ENCODE measurements at places on chromosomes 6 and 20.

DNA sequence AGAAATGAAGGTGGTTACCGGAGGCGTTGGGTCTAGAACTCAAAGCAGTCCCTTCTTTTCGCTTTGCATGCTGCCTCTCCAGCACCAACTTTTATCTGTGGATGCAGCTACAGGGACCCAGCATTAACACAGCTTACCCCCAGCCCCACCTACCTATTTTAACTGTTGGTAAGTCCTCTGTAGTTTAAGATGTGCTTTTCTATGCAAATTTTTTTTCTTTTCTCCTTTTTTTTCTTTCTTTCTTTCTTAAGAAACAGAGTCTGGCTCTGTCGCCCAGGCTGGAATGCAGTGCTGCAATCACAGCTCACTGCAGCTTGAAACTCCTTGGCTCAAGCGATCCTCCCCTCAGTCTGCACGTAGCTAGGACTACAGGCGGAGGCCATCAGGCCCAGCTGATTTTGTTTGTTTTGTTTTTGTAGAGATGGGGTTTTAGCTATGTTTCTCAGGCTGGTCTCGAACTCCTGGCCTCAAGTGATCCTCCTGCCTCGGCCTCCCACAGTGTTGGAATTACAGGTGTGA, 6.5 kb upstream of the USP45 start:
- DNase-seq: no peak

GRCh38 chr20:47067776-47068175, 173.1 kb downstream of the EYA2 start:
- DNase-seq: no peak

- DNase-seq: no peak
Observed at GRCh38 chr20:22204801-22205200, 379.6 kb downstream of the FOXA2 start.

- DNase-seq: no peak
Observed at GRCh38 chr6:47690214-47690613, 8.2 kb upstream of the ADGRF4 start.

DNA sequence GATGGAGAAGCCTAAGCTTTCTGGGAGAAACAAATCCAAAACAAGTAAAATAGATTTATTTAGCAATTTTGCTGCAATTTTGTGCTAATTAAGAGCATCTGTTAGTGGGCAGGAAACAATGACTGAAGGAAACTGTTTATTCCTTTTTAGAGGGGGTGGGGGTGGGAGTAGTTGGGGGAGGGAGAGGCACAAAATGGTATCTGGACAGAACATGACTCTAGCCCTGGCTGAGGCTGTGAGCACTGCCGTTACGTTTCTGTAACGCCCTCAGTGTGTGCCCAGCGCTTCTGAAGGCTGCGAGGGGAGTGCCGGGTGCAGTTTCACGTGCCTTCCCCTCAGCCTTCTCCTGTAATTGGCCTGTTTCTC, 28.8 kb downstream of the METTL24 start:
- no peak for DNase-seq

DNA sequence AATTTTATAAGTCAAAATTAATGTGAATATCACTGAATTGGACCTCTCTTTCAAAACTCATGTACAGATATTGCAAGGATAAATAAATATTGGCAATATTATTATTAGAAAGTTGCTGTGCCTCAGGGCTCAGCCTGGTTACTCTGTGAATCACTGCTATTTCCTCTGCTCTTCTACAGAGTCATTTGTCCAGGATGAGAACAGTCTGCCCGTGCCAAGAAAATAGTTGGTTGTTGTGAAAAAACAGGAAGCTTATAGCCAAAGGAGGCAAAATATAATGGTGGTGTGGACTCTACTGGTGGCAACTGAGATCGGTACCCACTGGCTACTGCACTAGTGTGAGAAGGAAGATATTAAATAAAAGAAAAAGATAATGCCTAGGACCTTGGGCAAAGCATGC, 93.6 kb downstream of the RIMS1 start:
- no peak for DNase-seq

DNA sequence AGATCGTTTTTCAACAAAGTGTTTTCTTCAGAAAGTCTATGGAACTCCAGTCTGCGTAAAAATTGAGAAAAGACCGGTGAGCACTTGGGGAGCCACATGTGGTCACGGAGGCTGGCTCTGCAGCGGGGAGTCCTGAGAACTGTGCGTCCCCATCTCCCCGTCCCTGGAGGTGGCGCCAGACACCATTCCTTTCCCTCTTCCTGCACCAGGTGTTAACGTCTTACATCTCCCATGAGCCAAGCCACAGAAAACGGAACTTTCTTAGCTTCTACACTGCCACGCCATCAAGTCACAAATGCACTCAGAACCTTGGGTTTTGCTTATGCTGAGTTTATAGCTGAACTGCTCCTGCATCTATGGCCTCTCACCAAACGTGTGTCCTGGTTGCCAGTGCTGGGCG, 62.6 kb downstream of the GINS1 start:
- DNase-seq: no peak

DNA sequence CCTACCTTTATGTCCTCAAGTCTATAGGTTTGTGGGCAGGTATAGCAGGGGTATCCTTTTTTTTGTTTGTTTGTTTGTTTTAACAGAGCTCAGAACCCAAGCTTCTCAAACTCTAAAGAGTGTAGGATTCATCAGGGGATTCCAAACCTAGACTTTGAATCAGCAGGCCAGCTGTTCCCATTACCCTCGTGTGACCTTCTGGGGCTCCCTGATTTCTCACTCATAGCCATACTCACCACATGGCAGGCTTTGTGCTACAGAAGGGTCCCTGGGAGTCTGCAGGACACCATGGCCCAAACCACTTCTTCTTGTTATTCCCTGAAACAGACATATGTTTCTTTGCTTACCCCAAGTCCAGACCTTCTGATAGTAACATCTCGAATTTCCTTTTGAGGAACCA, 350.8 kb upstream of the TSHZ2 start:
- no peak for DNase-seq

GRCh38 chr20:20195021-20195705, 142.8 kb downstream of the CFAP61 start:
- DNase-seq: no peak

Data from stimulated activated CD8-positive, alpha-beta memory T cell treated with anti-CD3 and anti-CD28 coated beads, Interleukin-4, amount 100 ng/mL, for 4 hours (primary cell).